Bladder microvascular endothelial cell (primary cell): ENCODE measurements at places on chromosomes 6 and 20. TPM values are rescaled to one million over a fixed set of nuclear protein-coding genes. Genes with fewer than 3 reads are reported as not detected.

Gene TINAG
- not detected in 2 replicates for total RNA-seq

Gene CD93
- total RNA-seq = 429 and 519 TPM in 2 replicates

Gene BNIP5
- not detected in 2 replicates for total RNA-seq

Gene WFDC12
- total RNA-seq = not detected in 2 replicates

Gene MYCT1
- 82.4 and 188 TPM in 2 replicates for total RNA-seq

Gene EYA4
- 0.25 TPM in 1 of 2 replicates, not detected in the other for total RNA-seq

Gene TTK
- total RNA-seq = 12.1 and 18.1 TPM in 2 replicates

Gene SIRPB1
- total RNA-seq = 0.16 and 3.3 TPM in 2 replicates
